ENCODE measurements at places on chromosomes 5 and 9. TPM values are rescaled to one million over a fixed set of nuclear protein-coding genes. Genes with fewer than 3 reads are reported as not detected.

DNA sequence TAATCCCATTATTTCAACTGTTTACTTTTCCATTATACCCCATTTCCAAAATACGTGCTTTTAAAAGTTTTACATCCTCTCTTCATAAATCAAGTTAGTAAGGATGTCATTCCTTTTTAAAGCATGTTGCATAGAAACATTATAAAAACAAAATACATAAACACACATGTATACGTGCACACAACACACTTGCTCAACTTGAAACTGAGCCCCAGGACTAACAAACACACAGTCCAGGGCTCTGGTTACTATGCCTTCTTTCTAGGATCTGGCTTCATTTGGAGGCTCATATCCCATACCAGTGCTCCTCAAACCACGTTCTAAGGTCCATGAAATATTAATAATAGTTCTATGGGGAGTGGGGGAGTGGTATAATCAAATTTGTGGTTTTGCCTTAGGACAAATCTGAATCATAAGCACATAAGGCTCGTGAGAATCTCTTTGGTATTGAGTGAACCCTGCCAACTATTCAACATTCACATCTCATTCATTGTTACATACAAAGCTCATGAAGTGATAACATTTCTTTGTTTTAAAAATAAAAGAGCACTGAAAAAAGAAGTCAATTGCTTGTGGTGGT is 55.2 kb downstream of the NFIB start:
- no peaks in the 10 kb centered on the region for H3K4me1 ChIP-seq
- no peak overlapping the region for H3K27ac ChIP-seq
- H3K4me3 ChIP-seq: no peak overlapping the region
- no peak for DNase-seq
- H3K36me3 ChIP-seq: no peaks in the 10 kb centered on the region

DNA sequence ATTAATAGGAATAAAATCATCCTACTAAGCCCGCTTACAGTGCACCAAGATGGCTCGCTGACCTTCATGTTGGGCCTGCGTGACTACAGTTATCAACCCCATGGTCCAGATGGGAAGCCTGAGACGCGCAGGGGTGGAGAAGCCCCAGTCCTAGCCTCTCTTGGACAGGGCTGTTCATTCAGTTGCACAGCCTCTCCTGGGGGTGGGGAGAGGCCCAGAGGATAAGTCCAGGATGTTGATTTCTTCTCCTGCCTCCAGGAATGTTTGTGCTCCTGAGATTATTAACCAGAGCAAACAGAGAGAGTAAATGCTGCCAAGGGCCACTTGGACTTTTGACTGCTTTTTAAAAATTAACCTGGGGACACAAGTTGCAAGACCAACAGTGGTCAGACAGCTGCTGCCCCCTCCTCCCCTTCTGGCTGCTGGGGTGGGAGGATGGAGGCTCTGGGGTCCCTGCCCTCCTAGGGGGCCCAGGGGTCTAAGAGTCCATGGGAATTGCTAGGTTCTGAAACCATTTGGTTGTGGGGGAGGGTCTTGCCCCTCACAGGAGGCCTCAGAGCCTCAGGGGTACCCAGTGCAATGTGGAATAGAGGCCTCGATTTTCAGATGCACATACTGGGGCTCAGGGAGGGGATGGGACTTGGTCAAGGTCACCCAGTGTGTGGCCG is 2.8 kb upstream of the AMBP start:
- no peak overlapping the region for H3K27ac ChIP-seq
- H3K4me1 ChIP-seq: no peaks in the 10 kb centered on the region
- no peak for DNase-seq
- no peak overlapping the region for H3K4me3 ChIP-seq
- H3K27me3 ChIP-seq: peaks cover 1% of the 10 kb centered on the region

DNA sequence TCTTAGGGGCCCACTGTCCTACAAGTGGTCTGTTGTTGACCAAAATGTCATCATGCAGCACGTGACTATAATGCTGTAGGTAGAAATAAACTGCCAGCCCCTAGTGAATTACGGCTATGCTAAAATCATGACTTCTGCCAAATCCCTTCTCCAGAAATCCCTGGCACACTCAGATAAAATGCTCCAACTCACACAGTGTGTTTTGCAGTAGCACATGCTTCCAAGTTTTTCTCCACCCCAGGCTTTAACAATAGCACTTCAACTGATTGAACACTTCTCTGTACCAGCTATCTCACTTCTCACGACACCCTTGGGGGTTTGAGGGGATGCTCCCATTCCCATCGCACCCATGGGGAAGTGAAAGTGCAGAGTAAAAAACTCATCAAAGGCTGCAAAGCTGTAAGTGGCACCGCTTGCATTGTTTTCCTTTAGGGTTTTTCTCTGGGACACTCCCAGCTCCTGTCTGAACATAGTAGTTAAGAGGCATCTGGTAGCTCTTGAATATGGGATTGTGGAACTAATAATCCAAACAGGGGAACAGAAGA is 151.0 kb upstream of the SLC24A2 start:
- H3K27ac ChIP-seq: no peak overlapping the region
- H3K27me3 ChIP-seq: peaks cover 2% of the 10 kb centered on the region
- DNase-seq: no peak
- no peaks in the 10 kb centered on the region for H3K36me3 ChIP-seq

DNA sequence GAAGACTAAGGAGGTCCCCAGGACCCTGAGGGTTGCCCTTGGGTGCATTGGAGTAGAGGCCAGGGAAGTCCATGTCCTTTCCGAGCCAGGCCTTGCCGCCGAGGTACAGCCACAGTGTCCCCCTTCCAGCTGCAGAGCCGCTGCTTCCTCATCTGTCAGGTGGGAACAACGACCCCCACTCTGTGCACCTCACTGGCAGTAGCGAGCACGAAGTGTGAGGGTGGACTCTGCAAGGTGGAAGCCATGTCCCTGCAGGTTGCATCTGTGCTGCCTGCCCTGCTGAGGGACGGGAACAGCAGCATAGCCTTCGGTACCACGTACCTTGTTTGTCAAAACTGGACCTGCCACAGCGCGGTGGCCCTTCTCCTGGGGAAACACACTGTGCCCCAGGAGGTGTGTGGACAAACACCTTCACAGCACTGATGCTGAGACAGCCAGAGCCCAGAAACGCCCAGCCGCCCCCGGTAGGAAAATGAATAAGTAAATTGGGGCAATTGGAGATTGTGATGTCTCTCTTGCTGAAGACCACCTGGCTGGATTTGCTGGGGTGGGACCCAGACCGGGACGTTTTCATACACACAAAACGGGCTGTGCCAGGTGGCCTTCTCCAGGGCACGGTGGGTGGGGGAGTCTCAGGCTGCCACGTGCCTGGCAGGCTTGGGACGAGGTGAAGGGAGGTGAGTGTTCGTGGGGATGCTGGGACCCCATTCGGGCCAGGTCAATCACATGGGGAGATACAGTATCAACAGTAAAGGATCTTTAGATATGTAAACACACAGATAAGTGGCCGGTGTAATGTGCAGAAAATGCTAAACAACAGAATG is 157.3 kb downstream of the RXRA start:
- H3K4me3 ChIP-seq: no peak overlapping the region
- H3K36me3 ChIP-seq: no peaks in the 10 kb centered on the region
- no peak overlapping the region for H3K27ac ChIP-seq
- DNase-seq: no peak
- no peaks in the 10 kb centered on the region for H3K4me1 ChIP-seq

GRCh38 chr5:140671472-140672125 is 1.8 kb downstream of the DND1 start:
- peaks cover 17% of the 10 kb centered on the region for H3K4me1 ChIP-seq
- H3K27ac ChIP-seq: no peak overlapping the region
- no peaks in the 10 kb centered on the region for H3K27me3 ChIP-seq
- H3K36me3 ChIP-seq: peaks cover 70% of the 10 kb centered on the region

The PLPPR1 gene
- total RNA-seq: not detected
